ENCODE measurements at places on chromosomes 7 and 10.

DNA sequence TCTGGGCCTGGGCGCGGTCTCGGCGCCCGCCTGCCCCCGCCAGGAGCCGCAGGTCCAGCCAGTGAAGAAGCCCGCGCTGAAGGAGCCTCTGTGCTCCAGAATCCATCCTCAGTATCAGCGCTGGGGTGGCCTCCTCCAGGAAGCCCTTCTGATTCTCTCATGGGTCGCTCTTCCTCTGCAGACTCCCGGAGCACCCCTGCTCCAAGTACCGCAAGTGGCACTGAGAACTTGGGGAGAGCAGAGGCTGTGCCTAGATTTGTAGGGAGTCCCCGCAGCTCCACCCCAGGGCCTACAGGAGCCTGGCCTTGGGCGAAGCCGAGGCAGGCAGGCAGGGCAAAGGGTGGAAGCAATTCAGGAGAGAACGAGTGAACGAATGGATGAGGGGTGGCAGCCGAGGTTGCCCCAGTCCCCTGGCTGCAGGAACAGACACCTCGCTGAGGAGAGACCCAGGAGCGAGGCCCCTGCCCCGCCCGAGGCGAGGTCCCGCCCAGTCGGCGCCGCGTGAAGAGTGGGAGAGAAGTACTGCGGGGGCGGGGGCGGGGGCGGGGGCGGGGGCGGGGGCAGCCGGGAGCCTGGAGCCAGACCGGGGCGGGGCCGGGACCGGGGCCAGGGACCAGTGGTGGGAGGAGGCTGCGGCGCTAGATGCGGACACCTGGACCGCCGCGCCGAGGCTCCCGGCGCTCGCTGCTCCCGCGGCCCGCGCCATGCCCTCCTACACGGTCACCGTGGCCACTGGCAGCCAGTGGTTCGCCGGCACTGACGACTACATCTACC, at the start of gene ALOX5:
Gene ALOX5 (plus strand): TSS at position 641 of the 774 bp plus-strand sequence. CDS start 64 bp downstream, at position 705.
- no peak for DNase-seq

GRCh38 chr10:32156031-32156495, 99.8 kb upstream of the KIF5B start:
- DNase-seq: no peak

GRCh38 chr10:74244097-74244685, 93.2 kb downstream of the ADK start:
- no peak for DNase-seq

- no peak for DNase-seq
Measured at GRCh38 chr7:90536449-90536848, 59.7 kb upstream of the CDK14 start.

- no peak for DNase-seq
Measured at GRCh38 chr7:23687011-23687410, 7.0 kb downstream of the FAM221A start.

- DNase-seq: no peak
Measured at GRCh38 chr10:125155101-125155500, 5.3 kb downstream of the CTBP2 start.

DNA sequence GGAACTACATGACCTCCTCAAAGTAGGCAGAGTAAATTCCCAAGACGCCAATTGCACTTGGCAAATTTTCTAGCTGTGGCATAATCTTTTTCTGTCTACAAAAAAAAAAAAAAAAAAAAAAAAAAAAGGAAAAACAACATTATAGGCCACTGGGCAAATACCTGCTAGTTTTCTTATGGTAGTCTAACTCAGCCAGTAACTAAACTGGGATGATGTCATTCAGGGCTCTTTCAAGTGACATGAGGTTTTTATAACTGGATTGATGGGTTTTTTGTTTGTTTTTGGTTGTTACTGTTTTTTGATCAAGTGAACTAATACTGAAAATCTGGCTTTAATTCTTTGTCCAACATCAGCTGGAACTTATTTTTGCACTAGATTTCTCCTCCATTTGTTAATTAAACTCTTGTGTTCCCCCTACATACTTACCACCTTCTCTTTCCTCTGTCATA, 7.4 kb upstream of the VIM start:
- DNase-seq: no peak

DNA sequence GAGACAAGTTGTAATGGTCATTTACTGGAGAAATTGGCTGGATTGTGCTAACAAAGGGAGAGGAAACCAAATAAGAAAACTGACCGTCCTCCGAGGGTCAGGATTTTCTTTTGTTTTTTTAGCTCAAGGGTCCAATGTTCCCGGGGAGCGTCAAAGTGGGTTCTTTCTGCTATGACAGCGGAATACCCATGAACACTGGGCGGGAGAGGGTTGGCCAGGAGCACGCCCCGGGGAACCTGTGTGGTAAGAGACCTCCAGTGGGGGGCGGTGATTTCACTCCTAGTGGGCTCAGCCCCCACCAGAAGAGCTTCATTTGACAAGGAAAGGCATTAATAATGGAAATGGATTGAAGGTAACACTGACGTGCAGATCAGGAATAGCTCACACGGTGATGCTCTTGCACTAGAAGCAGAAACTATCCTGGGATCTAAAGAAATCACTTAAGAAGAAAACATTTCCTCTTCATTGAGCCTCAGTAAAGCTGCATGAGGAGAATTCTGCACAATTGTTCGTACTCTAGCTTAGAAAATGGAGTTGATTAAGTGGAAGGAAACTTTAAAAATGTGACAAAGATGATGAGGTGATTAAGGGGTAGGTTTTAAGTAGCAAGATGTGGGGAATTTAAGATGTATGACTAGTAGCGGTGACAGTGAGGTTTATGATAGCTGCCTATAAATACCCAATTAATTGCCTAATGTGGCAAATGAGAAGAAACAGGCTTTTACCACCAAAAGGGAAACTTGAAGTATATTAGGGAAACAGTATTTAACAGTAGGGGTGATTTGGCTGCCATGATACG, 627.2 kb downstream of the SUGCT start:
- no peak for DNase-seq

DNA sequence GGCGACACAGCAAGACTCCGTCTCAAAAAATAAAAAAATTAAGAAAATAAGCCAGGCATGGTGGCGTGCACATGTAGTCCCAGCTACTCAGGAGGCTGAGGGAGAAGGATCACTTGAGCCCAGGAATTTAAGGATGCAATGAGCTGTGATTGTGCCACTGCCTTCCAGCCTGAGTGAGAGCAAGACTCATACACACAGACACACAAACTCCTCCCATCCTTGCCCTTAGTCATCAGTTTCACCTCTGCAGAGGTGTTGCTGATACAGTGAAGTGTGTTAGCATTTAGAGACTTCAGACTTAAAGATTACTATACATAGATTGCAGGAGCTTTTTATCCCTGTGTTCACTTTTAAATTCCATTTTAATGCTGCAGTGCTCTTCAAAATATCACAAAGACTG, 5.5 kb upstream of the H2AZ2 start:
- no peak for DNase-seq

DNA sequence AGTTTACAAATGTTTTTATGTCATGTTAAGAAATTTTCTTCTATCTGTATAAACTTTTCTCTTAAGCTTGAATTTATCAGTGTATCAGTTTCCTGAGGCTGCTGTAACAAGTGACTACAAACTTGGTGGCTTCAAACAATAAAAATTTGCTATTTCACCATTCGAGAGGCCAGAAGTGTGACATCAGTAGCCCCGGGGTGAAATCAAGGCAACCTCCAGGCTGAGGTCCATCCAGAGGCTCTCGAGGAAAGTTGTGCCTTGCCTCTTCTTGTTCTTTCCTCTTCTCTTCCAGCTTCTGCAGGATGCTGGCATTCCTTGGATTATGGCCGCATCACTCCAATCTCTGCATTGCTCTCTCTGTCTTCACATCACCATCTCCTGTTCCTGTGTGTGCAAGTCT, 6.5 kb upstream of the BEND7 start:
- DNase-seq: no peak

- DNase-seq: no peak
Measured at GRCh38 chr7:56019501-56019900, 31.7 kb downstream of the PSPH start.

GRCh38 chr10:13754277-13754676, 167.5 kb downstream of the PRPF18 start:
- no peak for DNase-seq

- no peak for DNase-seq
Measured at GRCh38 chr7:122616951-122617350, 82.0 kb downstream of the RNF133 start.

GRCh38 chr10:5283305-5284158, 81.2 kb upstream of the UCN3 start:
- peak; percentile 60 for DNase-seq

- DNase-seq: no peak
Measured at GRCh38 chr7:45569290-45569685, 4.9 kb upstream of the ADCY1 start.

All from stimulated activated CD4-positive, alpha-beta T cell treated with anti-CD3 and anti-CD28 coated beads, Interleukin-4, amount 100 ng/mL, for 4 hours (primary cell).